ENCODE measurements at places on chromosomes 1 and 21. TPM values are rescaled to one million over a fixed set of nuclear protein-coding genes. Genes with fewer than 3 reads are reported as not detected.

GPR37L1 gene
- not detected for total RNA-seq

CLCNKB gene
- total RNA-seq: not detected

RGS18 gene
- not detected for total RNA-seq

OR2L5 gene
- not detected for total RNA-seq

PLA2G2F gene
- total RNA-seq: not detected

CFH gene
- total RNA-seq: 0.42 TPM

ZNF644 gene
- 68.7 TPM for total RNA-seq

TACSTD2 gene
- total RNA-seq: not detected

Data from activated T-helper 1 cell treated with anti-CD3 and anti-CD28 coated beads, Interleukin-12 subunit alpha, Interleukin-12 subunit beta, Interleukin-2, Interleukin-4 antibody, amounts not matched to agents 30 ng/mL and 10 ng/mL and 1 ng/mL, durations not matched to agents 14 hours and 24 hours and 36 hours (primary cell).